ENCODE measurements at places on chromosomes 7 and 10.
A peak's percentile ranks its signal among the peaks of the same experiment; 100 is the strongest.

DNA sequence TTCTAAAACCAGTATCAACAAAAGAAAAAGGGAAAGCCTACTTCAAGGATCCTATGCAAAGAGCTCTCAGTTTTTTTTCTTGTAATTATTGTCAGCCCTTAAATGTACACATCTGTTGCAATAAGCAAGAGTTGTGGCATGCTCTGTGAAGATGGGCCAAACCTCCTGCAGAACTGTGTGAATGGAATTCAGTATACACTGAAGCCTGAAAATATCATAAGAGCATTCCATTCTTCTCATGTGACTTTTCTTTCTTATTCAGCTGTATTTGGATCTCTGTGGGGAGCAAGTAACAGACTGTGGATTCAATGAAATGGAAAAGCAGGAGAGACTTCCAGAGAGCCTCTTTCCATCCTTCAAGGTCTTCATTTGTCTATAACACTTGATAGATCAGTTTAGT lies 130.7 kb downstream of the SAMD9 start:
- no peak for DNase-seq

DNA sequence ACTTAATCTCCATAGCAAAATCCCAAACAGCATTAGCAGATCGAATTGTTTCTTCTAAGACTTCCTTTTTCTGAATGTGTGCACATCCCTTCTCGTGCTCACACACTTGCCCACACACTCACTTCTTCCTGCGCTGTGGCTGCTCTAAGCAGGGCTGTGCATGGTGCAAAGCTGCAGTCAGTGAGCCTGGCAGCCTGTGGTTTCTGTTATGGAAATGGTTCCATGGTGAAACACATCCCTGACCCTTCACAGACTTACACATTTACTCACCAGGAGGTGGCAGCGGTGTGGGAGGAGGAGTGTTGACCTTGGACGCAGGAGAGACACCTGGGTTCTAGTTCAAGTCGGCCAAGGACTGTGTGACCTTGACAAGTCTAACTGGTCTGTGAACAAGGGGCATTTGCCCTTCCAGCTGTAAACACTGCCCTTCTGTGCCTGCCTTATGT lies 24.9 kb downstream of the MTURN start:
- peak; percentile 9 for DNase-seq

DNA sequence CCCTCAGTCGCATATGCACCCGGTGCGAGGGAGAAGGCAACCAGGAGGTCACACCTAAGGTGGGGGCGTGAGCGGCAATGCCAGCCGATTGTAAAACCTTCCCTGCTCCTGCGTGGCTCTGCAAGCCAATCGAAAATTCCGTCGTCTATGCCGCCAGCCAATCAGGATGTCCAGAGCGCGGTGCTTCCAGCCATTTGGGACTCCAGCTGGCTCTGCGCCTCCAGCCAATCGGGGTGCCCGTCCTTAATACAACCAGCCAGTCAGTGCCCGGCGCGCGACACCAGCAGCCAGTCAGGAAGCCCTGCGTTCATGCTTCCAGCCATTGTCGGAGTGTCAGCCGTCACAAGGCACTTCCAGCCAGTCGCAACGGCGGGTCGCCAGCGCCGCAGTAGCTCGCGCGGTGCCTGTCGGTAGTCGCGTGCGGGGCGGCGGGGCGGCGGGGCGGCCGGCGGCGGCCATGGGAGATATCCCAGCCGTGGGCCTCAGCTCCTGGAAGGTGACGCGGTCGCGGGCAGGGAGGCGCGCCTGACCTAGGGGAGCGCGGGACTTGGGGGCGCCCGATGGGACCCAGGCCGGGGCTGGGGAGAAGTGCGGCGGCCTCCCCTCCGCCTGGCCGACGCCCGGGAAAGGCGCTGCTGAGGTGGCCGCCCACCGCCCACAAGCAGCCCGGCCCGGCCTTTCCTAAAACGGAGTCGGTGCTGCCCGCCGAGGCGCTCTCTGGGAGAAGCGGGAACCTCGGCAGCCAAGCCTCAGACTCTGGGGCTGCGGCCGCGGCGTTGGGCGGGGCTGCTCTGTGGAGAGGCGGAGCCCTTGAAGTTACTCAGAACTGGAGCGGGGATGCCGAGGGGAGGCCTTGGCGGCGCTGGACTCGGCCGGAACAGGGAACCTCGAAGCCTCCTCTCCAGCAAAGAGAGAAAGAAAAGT lies at the start of gene AKR1E2:
TSS of gene AKR1E2 (plus strand) at position 340 of the 924 bp plus-strand sequence. CDS start at position 458, 118 bp downstream.
- peak; percentile 15 for DNase-seq

GRCh38 chr7:2245883-2246675 lies 4.1 kb downstream of the NUDT1 start:
- DNase-seq: no peak

DNA sequence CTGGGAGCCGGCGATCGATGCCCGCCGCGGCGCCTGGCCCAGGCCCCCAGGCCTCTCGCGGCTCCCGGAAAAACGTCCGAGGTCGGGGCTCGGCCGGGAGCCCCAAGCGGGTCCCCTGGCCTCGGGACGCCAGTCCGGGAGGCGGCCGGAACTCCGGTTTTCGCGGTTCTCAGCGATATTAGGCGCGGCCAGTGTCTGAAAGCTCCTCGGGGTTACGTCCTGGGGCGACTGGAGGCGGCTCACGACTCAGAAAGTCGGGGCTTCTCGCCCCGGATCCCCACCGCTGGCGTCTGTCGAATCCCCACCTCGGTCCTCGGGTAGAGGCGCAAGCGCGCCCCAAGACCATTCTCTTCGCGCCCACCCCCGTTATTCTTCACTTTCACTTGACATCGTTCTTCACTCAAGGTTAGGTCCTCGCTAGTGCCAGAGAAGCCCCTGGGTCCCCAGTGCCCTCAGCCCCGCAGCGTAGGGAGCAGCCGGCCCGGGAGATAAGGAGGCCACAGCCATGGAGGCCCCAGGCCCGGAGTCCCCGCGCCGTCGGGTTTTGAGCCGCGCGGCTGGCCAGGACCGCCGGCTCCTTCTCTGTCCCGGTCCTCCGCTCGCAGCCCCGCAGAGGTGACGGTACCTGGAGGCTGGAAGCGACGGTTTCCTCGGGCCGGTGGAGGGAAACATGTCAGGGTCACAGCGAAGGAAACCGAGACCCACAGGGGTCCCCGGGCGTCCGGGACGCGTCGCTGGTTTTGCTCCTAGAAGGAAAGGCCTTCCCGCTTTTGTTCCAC lies 35.2 kb upstream of the EBLN1 start:
- no peak for DNase-seq

DNA sequence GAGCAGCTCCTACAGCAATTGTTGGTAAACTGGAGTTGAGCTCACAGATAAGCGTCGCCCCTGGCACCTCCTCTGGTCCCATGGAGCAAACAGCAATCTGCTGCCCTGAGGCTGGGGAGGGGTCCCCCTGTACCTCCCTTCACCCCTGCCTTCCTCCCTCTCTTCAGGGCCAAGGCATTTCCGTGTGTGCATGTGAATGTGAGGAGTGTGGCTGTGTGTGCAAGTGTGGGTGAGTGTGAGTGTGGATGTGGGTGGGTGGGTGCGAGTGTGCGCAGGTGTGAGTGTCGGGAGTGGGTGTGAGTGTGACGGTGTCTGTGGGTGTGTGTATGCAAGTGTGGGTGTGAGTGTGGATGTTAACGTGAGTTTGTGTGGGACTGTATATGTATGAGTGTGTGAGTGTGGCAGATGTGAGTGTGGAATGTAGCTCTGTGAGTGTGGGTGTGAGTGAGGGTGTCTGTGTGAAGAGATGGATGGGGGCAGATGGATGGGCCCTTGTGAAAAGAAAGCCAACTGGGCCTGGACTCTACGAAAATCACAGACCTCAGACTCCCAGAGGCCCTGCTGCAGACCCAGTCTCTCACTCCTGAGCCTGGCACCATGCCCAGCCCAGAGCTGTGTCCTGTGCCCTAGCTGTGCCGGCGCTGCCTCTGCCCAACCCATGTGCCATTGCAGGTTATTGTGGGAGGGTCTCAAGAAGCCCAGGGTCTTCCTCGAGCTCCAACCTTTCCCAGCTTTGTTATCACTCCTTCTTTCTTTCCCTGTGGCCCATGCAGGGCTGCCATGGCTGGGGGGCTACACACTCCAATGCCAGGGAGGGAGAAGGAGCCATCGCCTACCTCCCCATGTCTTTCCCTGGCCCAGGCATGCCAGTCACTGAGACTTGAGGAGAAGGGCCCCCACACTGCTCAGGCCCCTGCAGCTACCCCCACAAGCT lies 73.9 kb downstream of the GRID1 start:
- no peak for DNase-seq

Measured in NCI-H748 treated with DMSO at 0.1 percent for 48 hours (cell line).